CD4-positive, alpha-beta memory T cell (primary cell): ENCODE measurements at places on chromosomes 1 and 21. TPM values are rescaled to one million over a fixed set of nuclear protein-coding genes. Genes with fewer than 3 reads are reported as not detected.

The YBX1 gene
- 328 TPM for total RNA-seq

- no peak overlapping the region for H3K27ac ChIP-seq
- H3K36me3 ChIP-seq = no peaks in the 10 kb centered on the region
- H3K4me3 ChIP-seq = no peak overlapping the region
- DNase-seq = no peak
- H3K4me1 ChIP-seq = no peaks in the 10 kb centered on the region
These were observed 72.4 kb upstream of the POU3F1 start for GRCh38 chr1:38118976-38119375.

- no peak overlapping the region for H3K27ac ChIP-seq
- no peak overlapping the region for H3K4me3 ChIP-seq
- DNase-seq = no peak
- no peaks in the 10 kb centered on the region for H3K36me3 ChIP-seq
- no peaks in the 10 kb centered on the region for H3K27me3 ChIP-seq
- no peaks in the 10 kb centered on the region for H3K4me1 ChIP-seq
These were observed 13.9 kb downstream of the CHIT1 start for GRCh38 chr1:203215573-203215972.

- no peak for DNase-seq
- no peak overlapping the region for H3K4me3 ChIP-seq
- H3K27ac ChIP-seq = no peak overlapping the region
- H3K36me3 ChIP-seq = no peaks in the 10 kb centered on the region
- H3K4me1 ChIP-seq = peaks cover 15% of the 10 kb centered on the region
These were observed 68.6 kb upstream of the ERRFI1 start for GRCh38 chr1:8094481-8095241.

The RNF207 gene
- total RNA-seq = 9.4 TPM
